ENCODE measurements at places on chromosomes 7 and 10.

- DNase-seq, result no peak
These were observed 66.4 kb upstream of the IFRD1 start for GRCh38 chr7:112383671-112384417.

DNA sequence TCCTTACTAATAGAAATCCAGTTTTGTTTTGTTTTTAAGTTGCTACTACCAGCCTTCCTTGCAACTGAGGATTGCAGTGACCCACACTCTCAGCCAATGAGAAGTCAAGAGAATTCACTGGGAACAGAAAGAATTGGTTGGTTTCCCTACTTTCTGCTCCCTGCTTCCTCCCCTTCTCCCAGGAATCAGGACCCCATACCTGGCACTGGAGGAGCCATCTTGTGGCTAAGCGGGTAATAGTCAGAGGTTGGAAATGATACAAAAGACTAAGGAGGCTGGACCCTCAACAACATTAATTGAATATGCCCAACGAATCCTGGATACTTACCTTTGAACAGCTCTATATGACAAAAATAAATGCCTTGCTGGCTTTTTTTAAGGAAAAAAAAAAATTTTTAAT is 6.3 kb downstream of the TMEM176A start:
- DNase-seq, result no peak

GRCh38 chr10:3946234-3947229 is 161.5 kb upstream of the KLF6 start:
- DNase-seq, result no peak

GRCh38 chr7:17532861-17533404 is 234.5 kb downstream of the AHR start:
- peak; percentile 78 for DNase-seq

GRCh38 chr7:108294595-108294994 is 161.6 kb downstream of the NRCAM start:
- DNase-seq, result no peak

DNA sequence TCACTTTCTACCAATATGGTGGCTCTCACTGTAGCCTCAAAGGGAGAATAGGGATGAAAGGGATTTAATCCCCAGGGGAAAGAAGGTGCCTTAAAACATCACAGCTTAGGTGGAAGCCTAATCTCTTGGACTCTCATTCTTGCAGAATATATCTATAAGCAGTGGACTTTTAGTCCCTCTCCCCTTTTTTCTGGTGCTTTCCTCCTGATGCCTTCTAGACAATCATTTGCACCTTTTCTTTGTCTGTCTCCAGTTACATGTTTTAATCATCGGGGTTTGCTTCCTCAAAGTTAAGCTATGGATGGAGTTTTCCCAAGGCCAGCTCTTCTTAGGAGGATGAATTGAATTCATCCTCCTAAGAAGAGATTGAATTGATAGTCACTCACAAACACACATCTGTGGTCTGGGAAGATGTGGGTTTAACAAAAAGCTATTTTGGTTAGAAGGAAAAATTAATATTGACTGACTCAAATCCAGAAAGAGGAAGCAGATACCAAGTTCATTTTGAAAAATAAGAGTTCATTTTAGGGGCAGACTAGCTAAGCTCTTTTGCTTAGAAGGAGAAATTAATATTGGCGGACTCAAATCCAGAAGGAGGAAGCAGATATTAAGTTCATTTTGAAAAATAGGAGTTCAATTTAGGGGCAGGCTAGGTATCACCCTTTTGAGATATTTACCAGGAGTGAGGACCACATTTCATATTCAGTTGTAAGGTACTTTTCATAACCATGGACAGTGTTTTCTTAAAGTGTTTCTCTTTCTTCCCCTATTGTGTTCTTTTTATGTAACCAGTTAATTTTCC is 35.2 kb upstream of the PLEKHS1 start:
- DNase-seq, result no peak

All from AG04449 (cell line).